ENCODE measurements at places on chromosomes 3 and 15. TPM values are rescaled to one million over a fixed set of nuclear protein-coding genes. Genes with fewer than 3 reads are reported as not detected.

SCAMP5 gene
- total RNA-seq: 3.5 TPM

CLDN18 gene
- not detected for total RNA-seq

ANKRD28 gene
- total RNA-seq: 129 TPM

GPR62 gene
- total RNA-seq: 0.07 TPM

EDC3 gene
- 14.3 TPM for total RNA-seq

PCBP4 gene
- total RNA-seq: 31.1 TPM

FYTTD1 gene
- total RNA-seq: 72.9 TPM
